ENCODE measurements at places on chromosomes 5 and 9. TPM values are rescaled to one million over a fixed set of nuclear protein-coding genes. Genes with fewer than 3 reads are reported as not detected.

DNA sequence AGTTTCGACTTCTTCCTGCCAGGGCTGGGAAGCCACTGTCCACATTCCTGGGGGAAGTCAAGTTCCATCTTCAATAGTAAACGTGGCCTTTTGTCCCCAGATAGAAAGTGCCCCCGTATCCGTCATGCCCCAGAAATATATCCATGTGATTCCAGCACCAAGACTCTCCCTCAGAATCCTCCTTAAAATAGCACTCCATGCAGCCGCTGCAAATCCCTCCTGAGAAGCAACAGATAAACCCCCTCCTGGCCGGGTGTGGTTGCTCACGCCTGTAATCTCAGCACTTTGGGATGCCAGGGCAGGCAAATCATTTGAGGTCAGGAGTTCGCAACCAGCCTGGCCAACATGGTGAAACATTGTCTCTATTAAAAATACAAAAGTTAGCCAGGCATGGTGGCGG, 126.1 kb downstream of the OLFM1 start:
- no peak for DNase-seq

- DNase-seq = no peak
Observed at GRCh38 chr9:69918322-69918721, 97.7 kb downstream of the CFAP95 start.

GRCh38 chr9:27590651-27591050, 17.4 kb upstream of the C9orf72 start:
- no peak for DNase-seq

DNA sequence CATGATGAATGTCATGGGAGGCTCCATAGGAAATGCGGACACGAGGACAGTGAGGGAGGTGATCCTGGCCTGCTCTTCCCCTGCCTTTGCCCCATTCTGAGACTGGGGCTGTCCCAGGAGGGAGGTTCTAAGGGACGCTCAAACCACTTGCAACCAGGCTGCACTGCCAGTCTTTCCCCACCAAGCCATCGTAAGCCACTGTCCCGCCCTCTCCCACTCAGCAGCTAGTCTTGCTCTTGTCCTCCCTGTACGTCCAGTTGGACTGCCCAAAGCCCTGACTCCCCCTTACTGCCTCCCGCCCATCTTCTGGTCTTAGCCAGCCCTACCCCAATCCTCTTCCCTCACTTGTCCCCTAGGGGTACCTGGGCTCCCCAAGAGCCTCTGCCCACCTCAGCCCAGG, 115.7 kb downstream of the FSTL4 start:
- no peak for DNase-seq

DNA sequence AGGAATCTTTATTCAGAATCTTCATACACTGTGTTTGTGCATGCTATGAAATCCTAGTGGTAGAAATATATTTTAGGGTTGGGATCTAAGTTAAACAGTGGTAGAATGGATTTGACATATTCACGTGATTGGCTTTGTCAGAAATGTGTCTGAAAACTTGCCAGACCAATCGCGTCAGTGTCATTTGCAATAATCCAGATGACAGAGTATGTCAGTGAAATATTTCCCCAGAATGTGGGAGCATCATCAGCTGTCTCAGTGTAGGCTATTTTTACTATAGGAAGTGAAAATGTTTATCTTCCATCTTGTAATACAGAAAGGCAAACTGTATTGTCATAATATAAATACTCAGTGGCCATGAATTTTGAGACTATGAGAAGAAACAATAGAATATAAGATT, 220.6 kb upstream of the EDIL3 start:
- no peak for DNase-seq

DNA sequence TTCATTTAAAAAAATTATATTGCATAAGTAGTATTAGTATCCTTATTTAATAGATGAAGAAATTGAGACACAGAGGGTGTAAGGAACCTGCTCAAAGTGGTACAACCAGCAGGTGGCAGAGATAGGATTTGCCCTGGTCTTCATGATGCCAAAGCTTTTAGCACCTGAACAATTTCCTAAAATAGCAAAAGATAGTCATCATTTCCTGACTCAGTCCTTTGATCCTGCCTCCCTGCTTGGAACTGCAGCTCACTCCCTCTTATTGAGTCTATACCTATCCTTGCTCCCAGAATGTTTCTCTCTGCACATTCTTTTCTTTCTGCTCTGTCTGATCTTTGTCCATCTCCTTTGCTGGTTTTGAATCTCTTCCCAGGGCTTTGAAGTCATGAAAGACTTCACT, 155.8 kb downstream of the FRMD3 start:
- no peak for DNase-seq

ZNF454 gene
- 0.88 TPM for total RNA-seq

PCDHB3 gene
- 3.4 TPM for total RNA-seq

Data from H1 (cell line).